Activated naive CD8-positive, alpha-beta T cell treated with anti-CD3 and anti-CD28 coated beads for 36 hours (primary cell): ENCODE measurements at places on chromosomes 7 and 10. TPM values are rescaled to one million over a fixed set of nuclear protein-coding genes. Genes with fewer than 3 reads are reported as not detected.
A peak's percentile ranks its signal among the peaks of the same experiment; 100 is the strongest.

STAG3 gene
- 21.4 TPM for total RNA-seq

LHPP gene
- 7.8 TPM for total RNA-seq

SLC16A12 gene
- not detected for total RNA-seq

BTBD16 gene
- total RNA-seq: not detected

FAM237B gene
- not detected for total RNA-seq

VOPP1 gene
- total RNA-seq: 50.5 TPM

LIPJ gene
- not detected for total RNA-seq

FGFR2 gene
- total RNA-seq: not detected

DNA sequence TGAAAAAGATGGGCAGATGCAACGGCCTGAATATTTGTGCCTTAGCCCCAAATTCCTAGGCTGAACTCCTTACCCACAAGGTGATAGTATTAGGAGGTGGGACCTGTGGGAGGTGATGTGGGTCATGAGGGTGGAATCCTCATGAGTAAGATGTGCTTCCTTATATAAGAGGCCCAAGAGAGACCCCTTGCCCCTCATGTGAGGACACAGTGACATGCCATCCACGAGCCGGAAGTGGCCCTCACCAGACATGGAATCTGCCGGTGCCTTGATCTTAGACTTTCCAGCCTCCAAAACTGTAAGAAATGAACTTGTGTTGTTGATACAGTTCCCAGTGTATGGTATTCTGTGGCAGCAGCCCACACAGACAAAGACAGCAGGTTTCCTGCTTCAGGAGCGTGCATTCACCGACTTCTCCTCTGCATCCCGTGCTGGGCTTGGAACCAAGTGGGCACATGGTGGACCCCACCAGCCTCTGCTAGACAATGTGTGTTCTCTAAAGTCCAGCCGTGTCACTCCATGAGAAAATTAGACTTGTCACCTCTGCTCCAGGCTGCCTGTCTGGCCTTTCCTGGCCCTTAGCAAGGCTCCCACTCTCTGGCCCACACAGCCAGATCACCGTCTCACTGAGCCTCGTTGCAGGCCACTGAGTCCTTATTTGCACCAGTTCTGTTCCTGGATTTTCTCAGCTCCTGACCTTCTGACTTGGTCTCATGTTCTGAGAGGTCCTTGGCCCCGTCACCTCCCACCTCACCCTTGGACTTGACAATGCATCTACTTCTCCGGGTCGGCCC, 52.9 kb upstream of the CACUL1 start:
- no peak for DNase-seq

GRCh38 chr10:26259341-26259740, 42.8 kb downstream of the GAD2 start:
- no peak for DNase-seq

DNA sequence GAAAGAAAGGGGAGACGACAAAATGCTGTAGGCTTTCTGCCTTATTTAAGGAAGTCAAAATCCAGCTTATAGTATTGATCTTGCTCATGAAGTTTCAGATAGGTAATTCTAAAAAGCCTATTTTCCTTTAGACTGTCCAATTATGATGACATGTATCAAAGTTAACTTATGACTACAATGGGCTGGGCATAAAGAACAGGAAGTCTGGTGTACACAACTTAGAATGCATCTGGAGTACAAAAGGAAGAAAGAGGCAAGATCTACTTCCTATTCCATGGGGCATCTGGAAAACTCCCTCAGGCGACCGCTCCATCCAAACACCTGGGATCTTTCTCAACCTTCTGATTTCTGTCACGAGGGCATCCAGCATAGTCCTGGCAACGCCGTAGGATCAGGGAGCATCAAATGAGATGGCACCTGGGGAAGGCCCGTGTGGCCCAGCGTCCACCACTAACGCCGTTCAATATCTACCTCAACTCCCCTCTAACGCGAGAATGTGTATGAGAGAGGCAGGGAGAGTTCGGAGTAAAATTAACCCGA, 512 bp downstream of the FAM24B start:
- DNase-seq: no peak

DNA sequence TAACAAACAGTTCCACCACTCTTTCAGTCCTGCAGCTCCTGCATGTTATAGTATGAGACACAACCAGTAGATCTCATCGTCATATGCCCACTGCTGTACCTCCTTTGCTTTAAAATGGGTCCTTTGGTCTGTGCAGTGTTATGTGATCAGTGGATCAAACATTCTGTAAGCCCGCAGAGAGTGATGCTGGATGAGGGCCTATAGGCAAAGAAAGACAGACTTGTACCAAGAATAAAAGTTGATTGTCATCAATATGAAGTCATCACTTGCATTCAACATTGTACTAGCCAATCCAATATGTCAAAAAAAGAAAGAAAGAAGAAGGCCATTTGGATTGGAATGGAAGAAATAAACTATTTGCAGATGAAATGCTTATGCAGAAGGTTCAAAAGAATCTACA, 79.8 kb upstream of the PHYHIPL start:
- no peak for DNase-seq

DNA sequence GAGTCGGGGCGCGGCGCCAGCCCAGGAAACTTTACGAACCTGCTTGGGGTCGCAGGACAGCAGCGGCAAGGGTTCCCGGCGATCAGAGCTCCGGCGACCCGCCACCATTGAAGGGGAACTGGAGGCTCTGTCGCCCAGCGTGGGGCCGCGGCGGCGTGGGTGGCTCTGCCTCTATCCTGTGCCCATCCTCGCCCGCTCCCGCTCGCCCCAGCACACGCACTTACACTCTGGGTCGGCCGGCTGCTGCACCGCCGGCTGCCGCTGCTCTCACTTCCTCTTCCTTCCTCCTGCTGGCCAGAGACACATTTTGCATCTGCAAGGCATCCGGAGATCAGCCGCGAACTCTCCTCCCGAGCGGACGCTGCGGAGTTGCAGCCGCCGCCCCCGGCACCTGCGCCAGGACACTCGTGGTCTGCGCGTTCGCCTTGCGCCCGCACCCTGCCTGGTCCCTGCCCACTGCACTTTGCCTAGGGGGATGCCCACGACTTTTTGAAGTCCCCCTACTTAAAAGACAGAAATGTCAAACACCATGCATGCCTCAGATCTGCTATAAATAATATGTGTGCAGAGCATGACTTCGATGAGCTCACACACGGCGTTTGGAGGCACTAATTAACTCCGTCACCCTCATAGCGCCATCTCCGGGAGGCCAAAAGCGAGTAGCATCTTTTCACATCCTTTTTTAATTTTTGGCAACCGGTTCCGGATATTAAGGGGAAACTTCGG, at the start of gene ELMO1:
Gene ELMO1 (minus strand): TSS at position 229 of the 726 bp plus-strand sequence. CDS start 106,174 bp downstream, outside the sequence.
- peak; percentile 84 for DNase-seq

DNA sequence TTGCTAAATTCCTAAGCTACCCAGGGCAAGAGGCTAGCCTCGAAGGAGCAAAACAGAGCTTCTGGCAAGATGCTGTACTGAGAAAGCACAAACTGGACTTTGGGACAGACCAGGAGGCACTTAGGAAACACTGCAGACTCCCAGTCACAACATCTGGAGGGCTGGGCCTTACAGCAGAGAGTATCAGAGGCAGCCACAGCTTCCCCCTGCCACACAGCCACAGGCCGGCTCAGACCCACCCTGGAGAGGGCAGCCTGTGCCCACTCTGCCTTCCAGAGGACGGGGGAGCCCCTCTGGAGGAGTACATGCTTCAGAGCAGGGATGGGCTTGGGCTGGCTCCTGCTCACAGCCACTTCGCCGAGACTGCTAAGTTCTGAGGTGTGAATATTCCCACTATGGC, 17.4 kb downstream of the ESYT2 start:
- DNase-seq: no peak

DNA sequence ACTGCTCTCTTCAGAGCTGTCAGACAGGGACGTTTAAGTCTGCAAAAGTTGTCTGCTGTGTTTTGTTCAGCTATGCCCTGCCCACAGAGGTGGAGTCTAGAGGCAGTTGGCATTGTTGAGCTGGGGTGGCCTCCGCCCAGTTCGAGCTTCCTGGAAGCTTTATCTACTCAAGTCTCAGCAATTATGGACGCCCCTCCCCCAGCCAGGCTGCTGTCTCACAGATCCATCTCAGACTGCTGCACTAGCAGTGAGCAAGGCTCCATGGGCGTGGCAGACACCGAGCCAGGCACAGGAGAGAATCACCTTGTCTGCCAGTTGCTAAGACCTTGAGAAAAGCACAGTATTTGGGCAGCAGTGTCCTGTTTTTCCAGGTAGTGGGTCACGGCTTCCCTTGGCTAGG, 98.1 kb downstream of the SDHAF3 start:
- no peak for DNase-seq

DNA sequence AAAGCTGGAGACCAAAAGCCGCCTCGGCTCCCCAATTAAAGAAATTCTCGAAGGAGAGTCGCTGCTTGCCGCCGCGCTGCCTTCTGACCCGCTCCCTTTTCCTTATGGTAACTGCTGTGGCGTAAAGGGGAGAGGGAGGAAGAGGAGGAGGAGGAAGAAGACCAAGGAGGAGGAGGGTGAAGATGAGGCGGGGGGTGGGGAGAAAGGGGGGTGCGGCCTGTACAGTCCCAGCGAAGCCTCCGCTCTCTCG, 388 bp downstream of the CNOT4 start:
- DNase-seq: no peak

GRCh38 chr7:46844486-46844885, 737.4 kb downstream of the TNS3 start:
- DNase-seq: no peak

DNA sequence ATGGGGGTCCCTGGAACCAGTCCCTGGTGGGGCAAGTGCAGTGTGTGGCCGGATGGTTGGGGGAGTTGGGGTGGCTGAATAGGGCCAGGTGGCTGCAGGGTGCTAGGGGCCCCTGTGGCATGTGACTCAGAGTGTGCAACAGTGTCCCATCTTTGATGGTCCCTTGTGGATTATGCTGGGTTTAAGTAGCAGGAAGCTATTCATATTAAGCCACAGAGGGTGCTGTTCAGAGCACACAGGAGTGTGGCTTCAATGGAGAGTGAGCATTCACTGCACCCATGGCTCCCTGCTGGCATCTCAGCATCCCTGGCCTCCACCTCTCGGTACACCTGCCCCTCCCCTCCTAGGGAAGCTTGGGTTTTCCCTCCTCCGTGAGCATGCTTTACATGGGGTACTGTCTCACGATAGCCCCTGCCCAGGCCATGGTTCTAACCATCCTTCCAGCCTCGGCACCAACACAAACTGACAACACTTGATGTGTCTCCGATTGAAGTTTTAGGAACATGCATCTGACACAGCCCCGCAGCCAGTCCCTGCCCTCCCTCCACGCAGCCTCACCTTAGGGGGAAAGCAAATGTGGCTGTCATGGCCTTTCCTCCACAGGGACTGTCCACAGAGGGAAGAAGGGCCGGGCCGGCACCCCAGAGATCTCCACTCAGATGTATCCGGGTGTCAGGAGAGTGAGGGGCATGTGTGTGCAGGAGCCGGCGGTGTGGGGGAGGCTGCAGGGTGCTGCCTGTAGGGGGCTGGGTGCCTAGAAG, 30.4 kb upstream of the PPIF start:
- DNase-seq: no peak

DNA sequence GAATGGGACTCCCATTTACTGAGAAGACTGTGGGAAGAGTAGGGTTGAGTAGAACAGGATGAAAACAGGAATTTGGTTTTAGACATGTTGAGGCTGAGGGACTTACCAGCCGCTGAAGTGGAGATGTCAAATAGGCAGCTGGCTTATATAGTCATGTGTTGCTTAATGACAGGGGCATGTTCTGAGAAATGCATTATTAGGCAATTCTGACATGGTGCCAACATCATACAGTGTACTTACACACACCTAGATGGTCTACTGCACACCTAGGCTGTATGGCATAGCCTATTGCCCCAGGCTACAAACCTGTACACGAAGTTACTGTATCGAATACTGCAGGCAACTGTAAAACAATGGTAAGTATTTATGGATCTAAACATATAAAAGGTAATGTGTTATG, 17.5 kb downstream of the ARL3 start:
- no peak for DNase-seq

GRCh38 chr7:134089446-134089845, 37.7 kb upstream of the LRGUK start:
- no peak for DNase-seq

GRCh38 chr7:155001756-155002410, 1.0 kb downstream of the PAXIP1 start:
- DNase-seq: peak; percentile 12

GRCh38 chr7:157579425-157579824, 242.6 kb downstream of the DNAJB6 start:
- no peak for DNase-seq

DNA sequence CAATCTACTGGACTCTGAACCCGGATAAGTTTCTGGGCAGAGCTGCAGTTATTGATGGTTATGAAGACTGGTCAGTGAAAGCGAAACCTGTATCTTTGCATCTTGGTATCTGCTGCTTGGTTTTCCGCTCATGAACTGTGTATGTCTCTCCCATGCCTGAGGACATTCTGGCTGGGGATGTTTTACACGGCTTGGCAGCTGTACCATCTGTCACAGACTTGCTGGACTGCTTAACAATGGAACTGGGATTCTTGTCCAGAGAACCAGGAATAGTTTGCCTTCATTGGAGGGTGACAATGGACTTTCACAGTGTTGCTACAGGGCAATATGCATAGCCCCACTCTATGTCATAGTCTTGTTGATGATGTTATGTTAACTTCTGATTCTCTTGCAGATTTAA, 119.9 kb upstream of the TMEM106B start:
- no peak for DNase-seq

GRCh38 chr7:21944616-21945453, 864 bp downstream of the CDCA7L start:
- peak; percentile 76 for DNase-seq

DNA sequence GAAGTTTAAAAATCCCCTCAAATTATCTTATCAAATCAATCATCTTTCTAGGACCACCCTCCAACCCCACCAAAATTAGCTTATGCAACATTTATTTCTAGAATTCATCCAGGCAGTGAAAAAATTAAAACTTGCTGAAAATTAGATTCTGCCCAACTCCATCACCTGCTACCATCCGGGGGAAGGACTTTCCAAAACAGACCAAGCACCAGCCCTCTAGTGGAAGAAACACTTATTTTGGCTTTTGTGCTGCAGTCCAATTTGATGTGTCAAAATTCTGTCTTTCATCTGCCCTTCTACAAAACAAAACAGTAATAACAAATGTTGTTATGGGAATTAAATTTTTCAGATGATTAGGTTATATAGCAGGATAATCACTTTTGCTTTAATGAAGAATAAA, 35.1 kb downstream of the GCC1 start:
- no peak for DNase-seq

DNA sequence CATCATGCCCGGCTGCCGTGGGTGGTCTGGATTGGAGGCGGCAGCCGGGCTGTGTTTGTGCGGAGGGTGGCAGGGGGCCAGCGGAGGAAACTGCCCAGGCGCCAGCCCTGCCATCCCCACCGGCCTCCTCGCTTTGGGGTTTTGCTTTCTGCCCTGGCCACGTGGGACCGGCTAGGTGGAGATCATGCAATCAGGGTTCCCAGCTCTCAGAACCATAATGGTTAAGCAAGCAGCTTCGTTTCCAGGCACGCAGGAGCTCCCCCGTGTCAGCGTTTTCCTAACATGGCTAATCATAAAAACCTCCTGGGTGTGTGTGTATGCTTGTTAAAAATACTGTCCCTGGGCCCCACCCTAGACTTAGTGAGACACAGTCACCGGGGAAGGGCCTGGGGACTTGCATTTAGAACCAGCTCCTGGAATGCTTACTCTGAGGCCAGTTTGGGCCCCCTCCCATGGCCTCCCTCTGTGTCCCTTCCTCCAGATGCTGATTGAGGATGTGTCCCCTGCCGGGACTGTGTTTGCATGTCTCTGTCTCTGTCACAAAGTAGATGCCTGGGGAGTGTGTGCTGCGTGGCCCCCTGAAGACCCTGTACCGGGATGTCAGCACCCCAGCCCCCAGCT, 119.3 kb downstream of the CUX1 start:
- DNase-seq: no peak

- no peak for DNase-seq
Measured at GRCh38 chr7:66255534-66256100, 50.5 kb downstream of the TPST1 start.

GRCh38 chr10:104150139-104150538, 28.2 kb downstream of the SFR1 start:
- no peak for DNase-seq
